Activated CD4-positive, alpha-beta T cell treated with anti-CD3 and anti-CD28 coated beads for 1 hour (primary cell): ENCODE measurements at places on chromosomes 1 and 21.

GRCh38 chr21:32320726-32321125 is 22.1 kb downstream of the MRAP start:
- DNase-seq, result no peak

DNA sequence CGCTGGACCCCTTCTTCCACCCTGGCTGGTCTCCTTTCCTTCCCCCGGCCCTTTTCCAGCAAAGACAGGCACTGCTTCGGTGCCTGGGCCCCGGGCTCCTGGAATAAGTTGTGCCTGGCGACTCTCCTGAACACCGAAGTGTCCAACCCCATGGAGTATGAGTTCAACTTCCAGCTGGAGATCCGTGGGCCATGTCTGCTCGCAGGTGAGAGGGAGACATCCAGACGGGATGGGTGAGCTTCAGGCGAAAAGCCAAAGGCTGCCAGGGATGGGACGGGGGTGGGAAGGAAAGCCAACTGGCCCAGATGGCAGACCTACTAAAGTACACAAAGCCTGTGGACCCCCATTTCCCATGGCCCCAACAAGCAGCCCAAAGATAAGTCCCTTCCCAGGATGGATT is 26.8 kb downstream of the VWA5B1 start:
- DNase-seq, result no peak

GRCh38 chr1:170518965-170519364 is 13.0 kb upstream of the GORAB start:
- no peak for DNase-seq

- DNase-seq, result no peak
These were observed 62.5 kb upstream of the ESRRG start for GRCh38 chr1:216785737-216786136.

DNA sequence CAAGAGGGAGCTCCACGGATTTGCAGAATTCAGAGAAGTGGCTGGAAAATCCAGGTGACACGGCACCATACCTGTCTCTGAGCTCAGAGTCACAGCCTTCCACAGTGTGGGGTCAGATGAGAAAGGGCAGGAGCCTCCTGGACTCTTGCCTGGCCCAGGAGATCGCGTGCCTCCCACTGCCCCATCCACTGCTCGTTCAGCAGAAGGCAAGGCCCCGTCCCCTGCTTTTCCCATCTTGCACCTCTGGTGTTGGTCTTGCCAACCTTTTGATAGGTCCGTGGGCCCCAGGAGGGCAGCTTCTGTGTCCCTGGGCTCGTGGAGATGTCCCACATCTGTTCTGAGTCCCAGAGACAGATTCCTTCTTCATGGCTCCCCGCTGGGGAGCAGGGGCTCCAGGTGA is 83.7 kb upstream of the VAMP3 start:
- DNase-seq, result no peak

- no peak for DNase-seq
These were observed 375.4 kb downstream of the NUF2 start for GRCh38 chr1:163697137-163697536.

DNA sequence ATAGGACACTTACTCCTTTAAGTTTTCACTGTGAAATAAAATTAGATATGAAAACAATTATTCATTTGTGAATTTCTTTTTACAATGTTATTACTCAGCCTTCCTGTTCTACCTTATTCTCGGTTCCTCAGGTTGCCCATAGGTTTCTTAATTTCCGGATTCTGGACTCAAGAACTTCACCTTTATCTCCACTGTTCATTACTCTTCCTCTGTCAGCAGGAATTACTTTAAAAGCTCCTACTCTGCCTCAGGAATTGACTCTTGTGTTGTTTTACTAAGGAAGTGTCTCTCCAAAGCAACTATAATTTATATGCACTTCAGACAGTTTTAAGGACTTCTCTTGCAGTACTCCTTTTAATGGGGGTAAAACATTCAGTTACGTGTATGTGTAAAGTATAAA is 123.8 kb downstream of the OSBPL9 start:
- no peak for DNase-seq

DNA sequence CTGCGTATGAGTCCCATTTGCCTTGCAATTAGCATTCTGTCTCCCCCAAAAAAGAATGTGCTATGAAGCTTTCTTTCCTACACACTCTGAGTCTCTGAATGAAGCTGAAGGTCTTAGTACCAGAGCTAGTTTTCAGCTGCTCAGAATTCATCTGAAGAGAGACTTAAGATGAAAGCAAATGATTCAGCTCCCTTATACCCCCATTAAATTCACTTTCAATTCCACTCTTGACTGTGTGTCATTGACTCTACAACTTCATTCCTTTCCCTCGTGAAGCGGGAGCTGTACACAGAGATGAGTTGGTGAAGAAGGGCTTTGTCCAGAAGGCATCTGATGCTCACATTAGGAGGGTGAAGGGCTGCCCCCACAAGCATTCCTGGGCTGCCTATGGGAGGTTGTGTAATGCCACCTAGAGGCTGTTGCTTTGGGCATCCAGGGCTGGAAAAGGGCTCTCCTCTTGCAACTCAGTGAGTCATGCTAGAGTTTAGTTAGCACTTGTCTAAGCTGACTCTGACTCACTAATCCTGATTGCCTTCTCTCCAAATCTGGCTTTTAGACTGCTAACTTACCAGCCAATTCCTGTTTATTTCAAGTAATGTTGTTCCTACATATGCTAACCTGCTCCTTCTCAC is 1.8 kb downstream of the SPRR1B start:
- no peak for DNase-seq
